ENCODE measurements at places on chromosomes 16 and 17.

GRCh38 chr17:56108811-56109284 lies 44.4 kb upstream of the ANKFN1 start:
- DNase-seq = no peak

DNA sequence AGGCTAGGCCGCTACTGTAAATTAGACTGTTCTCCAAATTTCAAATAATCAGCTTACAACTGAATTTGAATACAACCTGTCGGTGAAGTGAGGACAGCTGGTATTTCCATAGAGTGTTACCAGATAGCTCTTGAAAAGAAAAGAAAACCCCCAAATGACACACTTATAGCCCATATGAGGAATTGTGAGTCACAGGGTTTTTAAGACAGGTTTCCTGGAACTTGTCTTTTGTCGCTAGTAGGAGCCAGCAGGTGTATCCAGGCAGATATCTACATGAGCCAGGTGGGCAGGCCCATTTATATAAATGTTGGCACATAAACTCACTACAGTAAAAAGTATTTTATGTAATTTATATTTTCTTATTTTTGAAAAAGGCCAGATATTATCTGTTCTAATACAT lies 24.0 kb downstream of the TNRC6A start:
- no peak for DNase-seq

GRCh38 chr16:22355487-22355908 lies 18.9 kb downstream of the CDR2 start:
- DNase-seq = no peak

DNA sequence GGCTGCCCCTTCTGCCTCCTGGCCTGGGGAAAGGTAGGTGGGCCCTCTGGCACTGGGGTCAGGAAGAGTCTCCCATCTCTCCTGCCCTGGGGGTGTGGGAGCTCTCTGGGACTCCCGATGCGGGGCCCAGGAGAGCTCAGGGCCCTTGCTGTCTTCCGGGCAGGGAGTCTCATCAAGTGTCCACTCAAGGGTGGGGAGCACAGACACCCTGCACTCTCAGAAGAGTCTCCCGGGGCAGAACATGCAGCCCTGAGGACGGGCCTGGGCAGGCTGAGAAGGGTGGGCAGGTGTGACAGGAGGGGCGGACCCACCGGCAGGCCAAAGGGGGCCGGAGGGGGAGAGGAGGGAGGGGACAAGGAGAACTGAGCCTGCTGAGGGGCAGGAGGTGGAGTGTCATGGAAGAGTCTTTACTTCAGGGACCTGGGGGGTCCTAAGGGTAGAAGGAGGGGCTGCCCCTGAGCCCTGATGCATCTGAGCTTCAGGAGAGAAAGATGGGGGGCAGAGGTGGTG lies 8.4 kb upstream of the PKMYT1 start:
- no peak for DNase-seq

GRCh38 chr17:9185142-9185541 lies 163.8 kb downstream of the NTN1 start:
- no peak for DNase-seq

GRCh38 chr17:21202512-21202911 lies 11.4 kb downstream of the TMEM11 start:
- no peak for DNase-seq
